ENCODE measurements at places on chromosomes 6 and 20. TPM values are rescaled to one million over a fixed set of nuclear protein-coding genes. Genes with fewer than 3 reads are reported as not detected.

Gene DDRGK1
- total RNA-seq, result 39.4 TPM

Gene SERPINB1
- 15.8 TPM for total RNA-seq

Gene SPTLC3
- 4.8 TPM for total RNA-seq

Gene BPIFB1
- total RNA-seq, result not detected

Gene GPLD1
- total RNA-seq, result 0.15 TPM

Gene TRIM40
- not detected for total RNA-seq

Gene GGTLC1
- total RNA-seq, result not detected

Gene CDH22
- not detected for total RNA-seq

Gene TNFAIP3
- 3.4 TPM for total RNA-seq

Gene PTPRA
- 31.1 TPM for total RNA-seq

Gene RAET1L
- total RNA-seq, result not detected

Gene MICB
- 22.4 TPM for total RNA-seq

Gene CD93
- not detected for total RNA-seq

Gene TCFL5
- total RNA-seq, result 6.4 TPM

Gene CLDN20
- total RNA-seq, result not detected

Gene OR12D3
- total RNA-seq, result not detected

Gene VSX1
- total RNA-seq, result not detected

Gene MYBL2
- total RNA-seq, result 54.1 TPM

Gene GNAS-AS1
- total RNA-seq, result 1.2 TPM

Gene ADGRG6
- total RNA-seq, result 7.9 TPM

Gene ROMO1
- total RNA-seq, result 397 TPM

Gene PDE7B
- total RNA-seq, result 5.6 TPM

Gene CLIC5
- total RNA-seq, result not detected

Gene KCNK16
- total RNA-seq, result not detected

Gene TAF8
- 19.5 TPM for total RNA-seq

Gene SIRPB2
- not detected for total RNA-seq

Gene AVP
- total RNA-seq, result not detected

Gene CLPSL2
- total RNA-seq, result not detected

Gene C6orf163
- total RNA-seq, result 0.34 TPM

Gene DNMT3B
- 4.0 TPM for total RNA-seq

Gene SALL4
- 1.5 TPM for total RNA-seq

Gene SPATA25
- total RNA-seq, result 0.15 TPM

Gene OR2B6
- total RNA-seq, result not detected

Gene SRMS
- not detected for total RNA-seq

Gene BEND6
- 7.1 TPM for total RNA-seq
